ENCODE measurements at places on chromosomes 2 and 18. TPM values are rescaled to one million over a fixed set of nuclear protein-coding genes. Genes with fewer than 3 reads are reported as not detected.

- no peaks in the 10 kb centered on the region for H3K4me1 ChIP-seq
- no peak for DNase-seq
- H3K27ac ChIP-seq, result no peak overlapping the region
- H3K4me3 ChIP-seq, result no peak overlapping the region
Measured at GRCh38 chr2:208172125-208172524, 8.7 kb upstream of the CRYGA start.

GRCh38 chr2:7572450-7572849, 655.2 kb downstream of the RNF144A start:
- H3K4me3 ChIP-seq, result no peak overlapping the region
- no peak for DNase-seq
- no peaks in the 10 kb centered on the region for H3K27me3 ChIP-seq
- peaks cover 6% of the 10 kb centered on the region for H3K4me1 ChIP-seq
- H3K36me3 ChIP-seq, result no peaks in the 10 kb centered on the region

GRCh38 chr18:54426085-54426665, 68.5 kb downstream of the C18orf54 start:
- H3K27ac ChIP-seq, result no peak overlapping the region
- no peaks in the 10 kb centered on the region for H3K27me3 ChIP-seq
- no peaks in the 10 kb centered on the region for H3K4me1 ChIP-seq
- no peaks in the 10 kb centered on the region for H3K36me3 ChIP-seq
- no peak for DNase-seq
- no peak overlapping the region for H3K4me3 ChIP-seq

- no peaks in the 10 kb centered on the region for H3K27me3 ChIP-seq
- no peak overlapping the region for H3K27ac ChIP-seq
- H3K4me3 ChIP-seq, result no peak overlapping the region
- H3K36me3 ChIP-seq, result no peaks in the 10 kb centered on the region
Measured at GRCh38 chr2:101440127-101440738, 34.7 kb downstream of the RFX8 start.

GRCh38 chr2:182321096-182321495, 105.7 kb downstream of the PDE1A start:
- H3K36me3 ChIP-seq, result no peaks in the 10 kb centered on the region
- no peaks in the 10 kb centered on the region for H3K4me1 ChIP-seq
- no peaks in the 10 kb centered on the region for H3K27me3 ChIP-seq

LIPT1 gene
- total RNA-seq, result 7.2 TPM

DNA sequence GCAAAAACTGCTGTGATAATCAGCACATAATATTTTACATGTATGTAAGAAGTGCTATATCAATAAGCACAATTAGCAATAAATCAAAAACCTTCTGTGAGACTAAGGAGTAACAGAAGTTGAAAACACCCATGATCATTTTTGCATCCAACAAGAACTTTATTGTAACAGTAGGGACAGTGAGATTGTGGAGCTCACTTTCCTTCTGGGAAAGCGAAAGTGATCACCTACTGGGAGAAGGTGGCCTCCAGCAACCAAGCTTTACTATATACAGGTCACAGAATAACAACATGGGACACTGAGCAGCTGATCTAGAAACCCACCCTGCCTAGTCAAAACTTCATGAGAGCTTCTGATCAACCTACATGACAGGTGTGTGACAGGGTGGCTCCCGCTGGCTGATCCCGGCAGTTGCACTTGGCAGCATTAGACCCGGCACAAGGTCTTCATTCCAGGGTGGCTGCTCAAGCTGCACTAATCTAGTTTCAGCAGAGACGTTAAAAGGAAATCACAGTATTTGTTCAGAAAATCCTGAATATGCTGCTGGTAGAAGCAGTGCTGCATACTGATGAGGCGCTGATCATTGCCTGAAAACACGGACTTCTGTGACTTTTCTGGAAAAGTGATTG, 63.5 kb upstream of the ARL5A start:
- H3K36me3 ChIP-seq, result no peaks in the 10 kb centered on the region
- H3K4me3 ChIP-seq, result no peak overlapping the region
- H3K27me3 ChIP-seq, result no peaks in the 10 kb centered on the region
- no peak for DNase-seq
- H3K27ac ChIP-seq, result no peak overlapping the region

GCG gene
- total RNA-seq, result 0.29 TPM

CPS1 gene
- 0.77 TPM for total RNA-seq

GRCh38 chr18:27695052-27695451, 481.9 kb downstream of the CDH2 start:
- DNase-seq, result no peak
- H3K27me3 ChIP-seq, result no peaks in the 10 kb centered on the region
- no peaks in the 10 kb centered on the region for H3K4me1 ChIP-seq
- no peak overlapping the region for H3K27ac ChIP-seq

FSHR gene
- total RNA-seq, result not detected

UGT1A5 gene
- total RNA-seq, result not detected

DNA sequence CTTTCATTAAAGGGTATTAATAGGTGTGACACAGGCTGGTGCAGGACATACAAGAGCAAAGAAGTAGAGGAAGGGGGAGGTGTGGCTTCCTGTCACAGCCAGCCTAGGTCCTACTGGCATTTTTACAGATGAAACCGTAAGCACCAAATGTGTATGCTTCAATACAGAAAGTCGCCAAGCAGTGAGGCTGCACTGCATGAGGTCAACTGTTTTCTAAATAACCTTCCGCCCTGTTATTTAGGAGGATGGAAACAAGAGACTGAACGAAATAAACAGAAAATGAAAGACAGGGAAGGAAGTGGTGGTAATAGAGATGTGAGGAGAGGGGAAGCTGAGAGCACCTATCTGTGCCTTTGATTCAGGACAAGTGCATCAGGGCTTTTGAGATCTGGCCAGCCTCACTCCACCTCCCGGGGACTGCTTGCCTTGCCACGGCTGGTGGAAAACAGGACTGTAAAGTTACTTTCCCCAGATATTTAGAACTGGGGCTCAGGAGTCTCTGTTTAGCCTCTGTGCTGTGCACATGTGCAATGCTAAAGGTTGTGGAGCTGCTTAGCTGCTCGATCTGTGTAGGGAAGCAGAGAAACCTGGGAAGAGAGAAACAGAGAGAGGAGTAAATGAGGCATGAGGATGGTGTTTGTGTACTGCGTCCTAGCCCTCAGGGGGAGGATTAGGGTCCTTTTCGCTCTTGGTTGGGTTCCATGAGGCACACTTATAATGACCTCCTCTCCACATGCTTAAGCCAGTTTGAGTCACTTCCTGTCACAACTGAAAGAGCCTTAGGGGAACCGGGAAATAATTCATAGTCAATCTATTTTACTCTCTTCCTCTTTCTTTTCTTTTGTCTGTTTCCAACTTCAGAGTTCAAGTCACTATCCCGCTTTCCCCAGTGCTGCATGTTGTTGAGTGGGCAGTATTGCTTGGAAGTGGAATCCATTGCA, 62.3 kb upstream of the BOD1L2 start:
- DNase-seq, result peak; percentile 62
- H3K36me3 ChIP-seq, result no peaks in the 10 kb centered on the region
- H3K27me3 ChIP-seq, result no peaks in the 10 kb centered on the region
- peaks cover 25% of the 10 kb centered on the region for H3K4me1 ChIP-seq
- peak overlapping the region; percentile 45 for H3K27ac ChIP-seq

G6PC2 gene
- not detected for total RNA-seq

DNA sequence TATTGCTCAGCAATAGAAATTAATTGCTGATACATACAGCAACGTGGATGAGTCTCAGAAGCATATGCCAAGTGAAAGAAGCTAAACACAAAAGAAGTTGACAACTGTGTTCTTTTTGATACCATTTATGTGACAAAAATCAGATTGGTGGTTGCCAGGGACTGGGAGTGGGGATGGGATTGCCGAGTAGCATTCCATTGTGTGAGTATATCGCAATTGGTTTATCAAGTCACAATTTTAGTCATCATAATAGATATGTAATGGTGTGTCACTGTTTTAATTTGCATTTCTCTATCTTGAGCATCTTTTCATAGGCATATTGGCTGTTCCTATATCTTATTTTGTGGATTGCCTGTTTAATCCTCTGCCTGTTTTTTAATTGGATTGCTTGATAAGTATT, 20.9 kb downstream of the STRADB start:
- no peak overlapping the region for H3K4me3 ChIP-seq
- no peaks in the 10 kb centered on the region for H3K36me3 ChIP-seq
- no peaks in the 10 kb centered on the region for H3K27me3 ChIP-seq
- DNase-seq, result no peak
- no peaks in the 10 kb centered on the region for H3K4me1 ChIP-seq

- H3K4me1 ChIP-seq, result no peaks in the 10 kb centered on the region
- no peaks in the 10 kb centered on the region for H3K27me3 ChIP-seq
- H3K36me3 ChIP-seq, result no peaks in the 10 kb centered on the region
- no peak overlapping the region for H3K27ac ChIP-seq
- no peak overlapping the region for H3K4me3 ChIP-seq
Measured at GRCh38 chr2:2764001-2764355, 432.9 kb upstream of the MYT1L start.

GRCh38 chr2:176149481-176149938, 1.8 kb upstream of the HOXD4 start:
- H3K27ac ChIP-seq, result no peak overlapping the region
- no peak overlapping the region for H3K4me3 ChIP-seq
- DNase-seq, result no peak
- H3K27me3 ChIP-seq, result peaks cover 11% of the 10 kb centered on the region
- no peaks in the 10 kb centered on the region for H3K36me3 ChIP-seq
